ENCODE measurements at places on chromosomes 5 and 9. TPM values are rescaled to one million over a fixed set of nuclear protein-coding genes. Genes with fewer than 3 reads are reported as not detected.

DNA sequence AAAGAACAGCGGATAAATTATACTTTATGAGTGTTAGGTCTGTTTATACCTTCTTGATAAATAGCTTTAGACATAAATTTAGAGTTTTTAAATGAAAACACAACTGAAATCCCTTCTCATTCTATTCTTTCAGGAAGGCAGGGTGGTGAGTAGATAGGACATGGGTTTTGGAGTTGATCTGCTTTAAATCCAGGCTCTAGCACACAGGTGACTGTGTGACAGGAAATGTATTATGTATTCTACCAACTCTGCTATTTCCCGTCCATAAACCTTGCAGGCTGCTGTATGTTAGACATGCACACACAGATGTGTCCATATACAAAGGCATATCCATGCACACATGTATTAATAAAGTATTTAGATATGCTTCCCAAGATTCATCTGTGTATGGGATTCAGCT lies 19.3 kb upstream of the CARTPT start:
- DNase-seq, result no peak

GRCh38 chr9:75186767-75187380 lies 98.6 kb downstream of the OSTF1 start:
- DNase-seq, result no peak

GRCh38 chr9:87880116-87880515 lies 2.6 kb upstream of the SPATA31E1 start:
- no peak for DNase-seq

DNA sequence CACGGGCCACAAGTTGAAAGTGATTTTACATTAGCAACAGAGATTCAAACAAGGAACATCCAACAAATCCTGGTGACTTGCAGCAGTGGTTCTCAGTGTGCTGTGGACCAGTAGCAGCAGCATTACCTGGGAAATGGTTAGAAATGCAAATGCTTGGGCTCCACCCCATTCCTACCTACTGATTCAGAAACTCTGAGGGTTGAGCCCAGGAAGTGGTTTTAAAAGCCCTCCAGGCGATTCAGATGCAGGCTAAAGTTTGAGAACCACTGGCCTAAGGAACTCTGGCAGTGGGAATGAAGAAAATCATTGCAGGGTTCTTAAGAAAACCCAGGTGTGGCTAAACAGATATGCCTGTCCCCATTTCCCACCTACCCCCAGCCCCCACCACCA lies 398.8 kb downstream of the ENC1 start:
- DNase-seq, result no peak

DNA sequence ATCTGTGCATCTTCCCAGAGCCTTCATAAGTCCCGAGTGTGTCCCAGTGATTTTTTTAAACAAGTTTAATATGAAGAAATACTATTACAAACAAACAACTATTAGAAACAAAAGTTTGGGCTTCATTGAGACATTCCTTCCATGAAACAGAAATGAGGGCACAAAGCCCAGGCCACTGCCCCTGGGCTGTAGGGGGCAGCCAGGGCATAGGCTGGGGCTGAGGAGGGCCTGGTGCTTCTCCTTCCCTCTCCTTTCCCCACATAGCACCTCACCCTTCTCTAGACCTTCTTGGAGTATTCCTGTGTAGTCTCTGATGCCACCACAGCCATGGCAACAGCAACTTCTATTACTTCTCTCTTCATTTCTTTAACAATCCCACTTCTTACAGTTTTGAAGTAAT lies 348.2 kb downstream of the IRX2 start:
- DNase-seq, result no peak

DNA sequence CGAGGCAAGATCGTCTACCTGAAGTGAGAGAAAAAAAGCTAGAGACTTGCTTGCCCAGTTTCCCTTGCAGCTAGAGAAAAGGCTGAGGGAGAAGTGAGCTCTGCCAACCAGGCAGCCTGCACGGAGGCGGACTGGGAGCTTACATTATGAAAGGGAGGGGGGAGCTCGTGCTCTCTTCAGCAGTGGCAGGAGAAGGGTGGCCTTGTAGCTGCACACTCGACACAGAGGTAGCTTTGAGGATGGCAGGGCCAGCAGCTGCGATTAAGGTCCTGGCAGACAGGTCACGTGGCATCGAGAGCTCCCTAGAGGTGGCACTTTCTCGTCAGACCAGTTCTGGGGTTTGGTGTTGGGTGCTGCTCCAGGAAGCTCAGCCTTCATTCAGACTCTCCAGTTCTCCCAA lies 26.7 kb downstream of the APBA1 start:
- DNase-seq, result no peak

DNA sequence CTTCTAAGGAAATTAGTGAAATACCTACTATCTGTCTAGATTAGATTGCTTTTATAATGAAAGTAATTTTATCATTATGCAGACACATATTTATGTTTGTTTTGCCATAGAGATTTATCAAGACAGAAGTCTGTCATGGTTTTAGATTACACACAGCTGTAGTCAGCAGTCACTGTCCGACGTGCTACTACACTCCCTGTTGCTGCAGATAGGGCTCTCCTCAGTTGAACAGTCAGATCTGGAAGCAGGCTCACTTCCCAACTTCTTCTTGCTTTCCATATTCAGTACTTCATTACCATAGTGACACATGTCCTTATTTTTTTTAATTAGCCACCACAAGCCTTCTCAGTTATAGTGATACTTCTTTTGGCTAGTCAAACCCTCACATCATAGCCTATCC lies 329.9 kb upstream of the ITGA1 start:
- no peak for DNase-seq

DNA sequence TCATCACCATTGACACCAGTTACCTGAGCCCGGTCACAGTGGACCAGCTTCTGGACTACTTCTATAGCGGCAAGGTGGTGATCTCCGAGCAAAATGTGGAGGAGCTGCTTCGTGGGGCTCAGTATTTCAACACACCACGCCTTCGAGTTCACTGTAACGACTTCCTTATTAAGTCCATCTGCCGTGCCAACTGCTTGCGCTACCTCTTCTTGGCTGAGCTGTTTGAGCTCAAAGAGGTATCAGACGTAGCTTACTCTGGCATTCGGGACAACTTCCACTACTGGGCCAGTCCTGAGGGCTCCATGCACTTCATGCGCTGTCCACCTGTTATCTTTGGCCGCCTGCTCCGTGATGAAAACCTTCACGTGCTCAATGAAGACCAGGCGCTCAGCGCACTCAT lies 520 bp downstream of the CCIN start:
- DNase-seq, result no peak

DNA sequence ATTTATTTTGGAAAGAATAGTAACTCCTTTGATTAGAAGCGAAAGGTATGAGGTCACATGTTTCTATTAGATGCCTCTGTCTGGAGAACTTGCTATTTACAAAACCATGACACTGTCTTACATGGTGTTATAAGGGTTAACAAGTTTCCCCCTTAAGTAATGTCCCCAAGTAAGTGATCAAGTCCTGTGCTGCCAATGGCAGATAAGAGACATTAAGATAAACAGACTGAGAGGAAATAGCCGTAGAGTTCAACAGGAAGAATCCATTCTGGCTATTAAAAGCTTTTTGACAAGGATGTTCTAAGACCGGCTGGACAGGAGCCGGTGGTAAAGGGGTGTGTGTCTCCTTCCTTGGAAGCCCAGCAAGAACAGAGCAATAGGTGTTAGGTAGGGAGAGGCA lies 257.5 kb downstream of the GADD45G start:
- DNase-seq, result no peak

DNA sequence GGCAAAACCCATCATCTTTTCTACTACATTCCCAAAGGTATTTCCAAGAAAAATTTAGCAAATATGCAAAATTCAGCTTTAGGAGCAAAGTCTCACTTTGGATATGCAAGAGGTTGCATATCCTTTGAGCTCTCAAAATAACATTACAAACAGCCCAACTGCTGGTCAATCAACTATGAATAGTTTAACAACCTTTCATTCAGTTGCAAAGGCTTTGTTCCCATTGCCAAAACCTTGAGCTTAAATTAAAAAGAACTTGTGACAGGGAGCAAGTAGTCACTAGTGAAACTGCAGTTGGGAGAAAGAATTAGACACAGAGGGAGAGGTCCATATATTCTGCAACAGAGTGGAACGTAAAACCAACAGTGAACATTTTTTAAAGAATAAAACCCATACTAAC lies 8.8 kb downstream of the ZNF608 start:
- no peak for DNase-seq

DNA sequence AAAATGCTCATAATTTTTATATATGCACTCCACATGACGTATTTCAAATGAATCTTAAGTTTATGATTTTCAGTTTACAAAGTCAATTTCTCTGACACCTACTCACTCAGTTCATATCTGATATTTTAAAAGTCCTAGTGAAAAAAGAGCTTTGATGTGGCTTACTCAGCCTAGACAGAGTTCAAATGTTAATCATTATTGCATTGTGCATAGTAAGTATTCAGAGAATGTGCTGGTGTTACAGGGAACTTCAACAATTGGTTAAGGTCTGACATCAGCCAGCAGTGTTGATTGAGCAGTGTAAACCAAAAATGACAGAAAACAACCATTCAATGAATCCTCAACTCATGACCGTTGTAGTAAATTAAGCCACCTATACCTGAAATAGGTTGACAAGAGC lies 147.2 kb upstream of the LHFPL2 start:
- no peak for DNase-seq

GRCh38 chr5:109866051-109866450 lies 176.3 kb downstream of the MAN2A1 start:
- no peak for DNase-seq

GRCh38 chr9:94298949-94299599 lies 29.4 kb downstream of the NUTM2F start:
- DNase-seq, result peak; percentile 40

- no peak for DNase-seq
Measured at GRCh38 chr9:68669218-68669617, 35.8 kb upstream of the PIP5K1B start.

Gene GRIA1
- 0.27 TPM for polyA plus RNA-seq

Gene ABLIM3
- polyA plus RNA-seq, result 14.4 TPM

Gene SLC45A2
- polyA plus RNA-seq, result not detected

Gene AUH
- 14.9 TPM for polyA plus RNA-seq

Gene SMIM33
- polyA plus RNA-seq, result not detected

Gene NR3C1
- polyA plus RNA-seq, result 29.2 TPM

Gene LECT2
- not detected for polyA plus RNA-seq

Gene EPB41L4A
- polyA plus RNA-seq, result 5.0 TPM

Gene ISL1
- polyA plus RNA-seq, result 0.46 TPM

Measured in urinary bladder (tissue), 4 donors.